ENCODE measurements at places on chromosomes 3 and 15.

DNA sequence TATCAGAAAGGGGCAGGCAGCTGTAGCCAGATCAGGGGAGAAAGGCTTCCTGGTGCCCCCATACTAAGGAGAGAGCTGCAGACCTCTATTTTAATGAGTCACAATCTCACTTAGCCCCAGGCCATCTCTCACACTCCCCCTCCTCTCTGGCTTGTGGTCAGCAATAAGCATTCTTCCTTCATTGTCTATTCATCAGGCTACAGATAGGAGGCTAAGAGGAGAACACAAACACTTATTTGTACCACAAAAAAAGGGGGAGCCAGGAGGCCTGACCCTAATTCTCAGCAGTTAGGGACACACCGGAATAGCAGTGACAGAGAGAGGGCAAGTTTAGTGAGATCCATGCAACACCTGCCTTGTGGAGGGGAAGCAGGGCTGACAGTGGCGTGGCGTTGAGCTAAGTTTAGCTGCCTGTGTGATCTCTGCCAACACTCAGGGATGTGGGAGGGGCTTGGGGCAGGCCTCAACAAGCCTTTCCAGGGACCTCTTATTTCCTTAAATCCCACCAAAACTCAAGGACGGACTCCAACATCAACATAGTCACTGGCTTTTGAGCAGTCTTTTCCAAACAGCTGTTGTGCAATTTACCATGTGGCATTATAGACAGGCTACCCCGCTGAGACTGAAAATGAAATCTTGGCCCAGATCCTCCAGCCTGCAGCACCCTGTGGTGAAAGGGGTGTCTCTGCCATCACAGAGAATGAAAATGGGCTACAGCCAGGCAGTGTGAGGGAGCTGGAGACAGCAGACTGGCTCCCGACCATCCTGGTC lies 191.9 kb upstream of the TSC22D2 start:
- DNase-seq, result no peak

- DNase-seq, result no peak
Observed at GRCh38 chr3:188319569-188319968, 165.6 kb downstream of the LPP start.

DNA sequence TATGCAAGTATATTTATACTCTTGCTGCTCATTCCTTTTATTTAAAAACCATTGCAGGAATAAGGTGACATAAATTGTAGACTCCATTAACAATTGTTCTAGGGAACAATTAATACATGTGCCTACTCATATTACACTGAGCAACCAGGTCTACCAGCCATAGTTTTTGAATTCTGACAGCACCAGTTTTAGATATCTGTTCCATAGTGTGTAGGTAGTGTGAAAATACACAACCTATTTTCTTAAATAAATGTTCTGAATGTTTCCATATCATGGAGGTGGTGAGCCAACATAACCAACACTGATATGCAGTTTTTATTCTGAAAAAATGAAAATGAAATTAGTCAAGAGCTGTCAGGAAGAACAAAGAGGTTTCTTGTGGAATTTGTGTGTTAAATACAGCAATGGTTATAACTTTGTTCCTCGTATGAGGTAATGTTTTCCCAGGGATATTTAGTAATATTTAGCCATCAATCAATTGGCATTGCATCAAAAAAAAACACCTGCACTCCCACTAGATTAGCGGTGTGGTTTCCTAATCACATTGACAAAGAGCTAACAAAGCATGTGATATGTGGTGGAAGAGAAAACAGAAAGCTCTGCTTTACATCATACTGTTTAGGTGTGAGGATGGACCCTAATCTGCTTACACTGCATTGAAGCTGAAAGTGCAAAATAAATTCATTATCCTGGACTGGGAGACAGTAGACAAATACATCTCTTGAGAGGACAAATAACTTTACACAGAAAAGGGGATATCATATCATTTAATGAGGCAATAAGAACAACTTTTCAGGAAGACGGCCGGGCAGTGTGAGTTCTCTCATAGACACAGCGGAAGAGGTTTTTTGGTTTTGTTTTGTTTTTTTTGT lies 369.5 kb upstream of the THBS1 start:
- DNase-seq, result no peak

DNA sequence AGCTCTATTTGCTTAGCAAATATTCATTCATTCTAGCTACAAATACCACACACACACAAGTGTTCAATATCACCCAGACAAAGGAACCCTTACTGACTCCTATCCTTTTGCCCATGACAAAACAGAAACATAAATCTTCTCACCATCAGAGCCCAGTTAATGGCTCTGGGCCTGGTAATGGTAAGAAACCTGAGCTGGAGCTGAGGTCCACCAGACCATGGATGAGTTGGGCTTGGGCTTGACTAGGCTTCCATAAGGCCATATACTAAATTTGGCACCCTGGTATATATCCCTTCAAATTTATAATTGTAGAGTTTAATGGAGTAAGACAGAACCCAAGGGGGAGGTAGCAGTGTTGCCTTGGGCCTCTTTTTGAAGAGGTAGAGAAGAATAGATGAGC lies 29.4 kb downstream of the GPR176 start:
- no peak for DNase-seq

DNA sequence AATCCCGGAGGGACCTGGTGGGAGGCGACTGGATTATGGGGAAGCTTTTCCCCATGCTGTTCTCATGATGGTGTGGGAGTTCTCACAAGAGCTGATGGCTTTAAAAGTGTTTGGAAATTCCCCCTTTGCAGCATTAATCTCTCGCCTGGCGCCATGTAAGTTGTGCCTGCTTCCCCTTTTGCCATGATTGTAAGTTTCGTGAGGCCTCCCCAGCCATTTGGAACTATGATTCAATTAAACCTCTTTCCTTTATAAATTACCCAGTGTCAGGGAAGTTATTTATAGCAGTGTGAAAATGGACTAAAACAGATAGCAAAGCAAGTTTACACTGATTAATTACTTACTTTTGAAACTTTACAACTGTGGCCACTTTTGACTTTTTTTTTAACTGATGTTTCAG lies 10.6 kb upstream of the U2SURP start:
- no peak for DNase-seq

DNA sequence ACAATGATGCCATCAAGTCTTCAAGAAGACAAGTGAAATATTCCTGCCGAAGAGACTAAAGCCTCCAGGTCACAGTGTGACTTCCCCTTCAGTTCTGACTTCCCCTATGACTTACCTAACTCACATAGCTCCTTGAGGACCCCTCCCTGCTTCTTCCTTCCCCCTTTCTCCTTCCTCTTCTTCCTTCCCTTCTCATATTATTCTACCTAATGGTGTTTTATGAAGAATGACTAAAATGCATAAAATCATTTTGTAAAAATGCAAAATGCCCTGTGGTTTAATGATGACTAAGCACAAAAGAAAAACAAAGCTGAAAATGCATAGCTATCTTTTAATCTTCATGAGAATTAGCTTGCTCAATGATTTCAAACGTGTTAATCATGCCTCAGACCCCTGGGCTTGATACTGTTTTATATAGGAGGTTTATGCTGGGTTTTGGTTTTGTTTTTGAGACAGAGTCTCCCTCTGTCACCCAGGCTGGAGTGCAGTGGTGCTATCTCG lies 26.1 kb upstream of the TM4SF4 start:
- peak; percentile 1 for DNase-seq

DNA sequence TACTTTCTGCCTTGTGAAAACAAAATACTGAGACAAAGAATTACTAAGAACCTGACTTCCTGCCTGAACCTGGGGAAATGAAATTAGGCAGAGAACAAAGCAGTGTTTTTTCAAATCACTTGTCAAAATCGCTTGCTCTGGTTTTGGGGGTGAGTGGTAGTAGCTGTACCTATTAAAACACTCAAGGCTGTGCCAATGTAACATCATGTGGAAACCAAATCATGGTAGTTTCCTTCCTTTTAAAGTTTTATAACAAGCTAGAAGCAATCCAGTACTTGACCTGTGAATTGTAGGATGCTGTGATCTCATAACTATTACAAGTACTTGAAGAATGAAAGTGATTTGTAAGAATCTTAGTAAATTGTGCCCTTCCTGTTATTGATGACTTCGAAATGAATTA lies 6.7 kb downstream of the CMTM8 start:
- peak; percentile 20 for DNase-seq

DNA sequence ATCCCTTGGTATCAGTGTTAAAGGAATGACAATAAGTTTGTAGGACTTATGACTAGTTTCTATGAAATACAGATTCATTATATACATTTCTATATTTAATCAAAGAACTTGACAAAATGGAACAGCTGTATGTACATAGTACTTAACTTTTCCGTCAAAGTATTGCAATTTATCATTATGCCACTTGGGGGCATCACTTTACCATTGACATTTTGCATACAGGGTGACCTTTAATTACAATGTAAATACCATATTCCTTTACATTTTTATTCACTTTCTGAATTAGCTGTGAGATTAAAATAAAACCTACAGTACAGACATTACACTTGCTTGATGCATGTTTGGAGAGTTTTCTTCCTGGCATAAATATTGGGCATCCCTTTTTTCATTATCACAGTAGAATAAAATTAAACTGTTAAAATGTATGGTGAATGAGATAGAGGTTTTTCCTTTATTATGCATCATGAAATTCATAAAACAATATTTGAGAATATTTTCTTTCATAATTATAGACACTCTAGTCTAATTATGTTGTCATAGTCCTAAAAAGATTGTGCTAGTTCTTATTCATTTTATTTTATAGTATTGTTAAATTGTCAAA lies 6.9 kb downstream of the NEK11 start:
- DNase-seq, result peak; percentile 72

DNA sequence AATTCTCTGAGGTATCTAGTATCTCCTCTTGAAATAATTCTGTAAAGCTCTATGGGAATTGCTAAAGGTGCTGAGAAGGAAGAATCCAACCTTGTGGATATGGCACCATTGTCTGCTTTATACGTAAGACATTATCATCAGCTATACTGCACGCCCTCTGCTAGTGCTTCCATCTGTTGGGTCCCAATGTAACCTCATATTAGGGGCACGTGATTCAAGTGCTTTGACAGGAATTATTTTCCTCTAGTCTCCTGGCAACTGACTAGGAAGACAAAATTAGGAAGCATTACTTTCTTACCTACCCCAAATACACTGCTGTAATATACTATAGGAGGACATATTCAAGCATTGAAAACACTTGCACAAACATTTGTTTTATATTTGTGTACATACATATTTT lies 24.0 kb downstream of the COPS2 start:
- DNase-seq, result no peak

DNA sequence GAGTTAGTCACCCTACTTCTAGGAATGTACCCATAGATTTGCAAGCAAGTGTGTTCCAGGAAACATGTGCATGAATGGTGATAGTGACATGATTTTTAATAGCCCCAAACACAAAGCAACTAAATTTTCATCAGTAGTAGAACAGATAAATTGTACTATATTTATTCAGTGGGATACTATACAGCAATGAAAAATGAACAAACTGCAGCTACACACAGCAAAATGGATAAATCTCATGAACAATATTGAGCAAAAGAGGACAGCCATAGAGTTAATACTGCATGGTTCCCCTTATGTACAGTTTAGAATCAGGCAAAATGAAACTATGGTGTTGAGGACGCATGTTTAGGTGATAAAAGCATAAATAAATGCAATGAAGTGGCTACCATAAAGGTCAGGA lies 26.0 kb downstream of the MESP1 start:
- no peak for DNase-seq

DNA sequence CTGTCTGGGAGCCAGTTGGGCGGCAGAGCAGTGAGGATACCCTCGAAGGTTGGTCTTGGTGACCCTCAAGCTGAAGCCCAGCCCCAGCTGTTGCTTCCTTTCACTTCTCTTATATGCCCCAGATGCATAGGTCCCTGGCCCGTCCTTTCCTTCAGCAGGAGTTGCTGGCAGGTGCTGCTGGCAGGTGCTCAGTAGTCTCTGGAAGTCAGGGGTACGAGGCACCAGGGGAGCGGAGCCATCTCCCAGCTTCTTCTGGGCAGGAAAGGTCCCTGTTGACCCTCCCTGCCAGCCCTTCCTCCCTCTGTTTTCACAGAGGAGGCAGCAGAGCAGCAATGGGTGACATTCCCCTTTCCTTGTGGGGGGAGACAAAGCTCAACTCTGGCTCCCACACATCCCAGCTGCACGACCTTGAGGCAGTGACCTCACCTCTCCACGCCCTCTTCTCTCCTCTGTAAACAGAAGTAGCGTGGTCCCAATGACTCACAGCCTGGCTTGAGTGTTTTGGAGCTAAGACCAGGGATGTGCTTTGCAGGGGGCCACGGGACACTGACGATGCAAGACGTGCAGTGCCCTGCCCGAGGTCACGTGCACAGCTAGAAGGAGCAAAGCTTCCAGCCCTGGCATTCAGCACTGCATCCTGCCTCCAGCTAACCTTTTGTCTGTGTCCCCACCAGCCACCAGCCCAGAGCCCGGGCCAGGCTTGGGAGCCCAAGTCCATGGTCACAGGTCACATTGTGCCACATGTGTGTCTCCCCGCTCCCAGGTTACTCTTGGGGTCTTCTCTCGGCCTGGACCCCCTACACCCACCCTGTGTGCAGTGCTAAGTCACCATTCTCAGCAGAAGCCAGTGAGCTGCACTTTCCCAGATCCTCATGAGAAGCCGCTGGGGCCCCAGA lies 49.7 kb downstream of the SLC6A6 start:
- DNase-seq, result no peak

- DNase-seq, result no peak
Observed at GRCh38 chr3:123090728-123091531, 24.1 kb downstream of the PDIA5 start.

DNA sequence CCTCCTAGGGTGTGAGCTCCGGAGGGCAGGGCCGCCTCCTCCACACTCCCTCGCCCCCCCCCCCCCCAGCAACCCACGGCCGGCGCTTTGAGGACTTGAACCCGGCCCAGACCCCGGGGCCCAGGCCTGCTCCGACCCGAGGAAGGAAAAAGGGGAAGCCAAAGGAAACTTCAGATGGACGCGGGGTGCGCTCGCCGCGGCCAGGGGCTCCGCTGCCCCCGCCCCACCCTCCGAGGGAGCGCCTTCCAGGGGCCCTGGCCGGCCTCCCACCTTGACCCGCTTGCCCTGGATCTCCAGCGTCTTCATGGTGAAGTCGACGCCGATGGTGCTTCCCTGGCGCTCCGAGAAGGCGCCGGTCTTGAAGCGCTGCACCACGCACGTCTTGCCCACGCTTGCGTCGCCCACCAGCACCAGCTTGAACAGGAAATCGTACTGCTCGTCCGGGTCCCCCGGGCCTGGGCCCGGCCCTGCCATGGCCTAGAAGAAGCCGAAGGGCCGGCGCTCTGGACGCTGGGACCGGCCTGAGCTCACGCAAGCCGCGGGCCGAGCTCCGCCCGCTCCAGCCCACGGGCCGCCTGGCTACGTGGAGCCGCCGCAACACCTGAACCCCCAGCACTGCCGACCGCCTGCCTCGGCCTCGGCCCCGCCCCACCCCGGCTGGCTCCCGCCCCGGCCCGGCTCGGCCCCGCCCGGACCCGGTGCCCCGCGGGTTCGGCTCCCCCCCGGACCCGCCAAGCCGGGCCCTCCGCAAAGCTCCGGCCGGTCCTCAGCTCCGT lies 400 bp downstream of the RAB43 start:
- DNase-seq, result no peak

DNA sequence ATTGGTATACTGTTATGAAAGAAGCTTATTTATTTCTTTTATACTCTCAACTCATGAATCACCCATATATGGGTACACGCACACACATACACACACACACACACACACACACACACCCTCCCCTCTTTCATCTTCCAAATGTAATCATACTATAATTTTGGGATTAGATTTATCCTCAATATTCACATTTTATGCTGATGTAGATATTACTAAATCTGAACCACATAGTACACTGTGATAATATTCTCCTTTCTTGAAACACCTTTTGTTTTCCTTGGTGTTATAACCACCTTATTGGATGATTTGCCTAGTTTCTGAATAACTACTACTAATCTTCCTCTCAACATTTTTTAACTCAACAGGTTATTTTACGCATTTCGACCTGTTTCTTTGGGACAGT lies 8.1 kb upstream of the GHSR start:
- no peak for DNase-seq
